ENCODE measurements at places on chromosomes 12 and 14.

GRCh38 chr12:93300611-93301021 is 77.1 kb upstream of the NUDT4 start:
- DNase-seq, result no peak

DNA sequence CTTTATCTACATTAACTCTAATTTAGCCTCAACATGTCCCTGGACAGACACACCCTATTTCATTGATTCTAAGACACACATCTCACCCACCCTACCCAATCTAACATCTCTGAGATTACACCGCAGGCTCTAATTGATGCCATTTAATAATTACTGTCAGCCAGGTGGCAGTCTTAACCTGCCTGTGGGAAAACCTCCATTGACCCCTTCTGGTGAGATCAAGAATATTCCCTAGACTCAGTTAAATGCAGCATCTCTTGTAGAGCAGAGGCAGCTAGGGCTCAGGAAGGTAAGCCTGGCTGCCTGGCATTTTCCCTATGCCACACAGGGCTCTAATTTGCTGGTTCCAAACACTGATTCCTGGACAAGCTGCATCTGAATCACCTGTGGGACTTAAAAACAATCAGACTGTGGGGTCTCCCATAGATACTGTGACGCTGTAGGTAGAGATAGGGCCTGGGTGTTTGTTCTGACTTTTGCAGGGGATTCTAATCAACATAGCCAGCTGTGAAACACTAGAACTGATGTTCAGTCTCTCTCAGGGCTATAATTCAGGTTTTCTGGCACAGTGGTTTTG is 14.3 kb downstream of the MCRS1 start:
- no peak for DNase-seq

DNA sequence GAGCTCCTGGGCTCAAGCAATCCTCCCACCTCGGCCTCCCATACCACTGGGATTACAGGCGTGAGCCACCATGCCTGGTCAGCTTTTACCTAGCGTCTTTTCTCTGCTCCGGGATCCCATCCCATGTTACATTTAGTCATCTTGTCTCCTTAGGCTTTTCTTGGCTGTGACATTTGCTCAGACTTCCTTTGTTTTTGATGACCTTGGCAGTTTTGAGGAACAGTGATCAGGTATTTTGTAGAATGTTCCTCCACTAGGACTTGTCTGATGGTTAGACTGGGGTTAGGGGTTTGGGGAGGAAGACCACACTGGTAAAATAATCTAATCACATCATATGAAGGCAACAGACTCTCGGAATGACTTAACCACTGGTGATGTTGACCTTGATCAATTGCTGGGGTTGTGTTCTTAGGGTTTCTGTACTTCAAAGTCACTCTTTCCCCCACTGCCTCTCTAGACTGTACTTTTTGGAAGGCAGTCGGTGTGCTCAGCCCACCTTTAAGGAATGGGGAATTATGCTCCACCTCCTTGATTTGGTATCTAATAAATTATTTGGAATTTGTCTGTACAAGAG is 48.4 kb downstream of the RIN3 start:
- DNase-seq, result no peak

- no peak for DNase-seq
These were observed 14.9 kb upstream of the MLXIP start for GRCh38 chr12:122063694-122064024.

GRCh38 chr12:116429826-116430360 is 129.3 kb upstream of the MAP1LC3B2 start:
- DNase-seq, result no peak

DNA sequence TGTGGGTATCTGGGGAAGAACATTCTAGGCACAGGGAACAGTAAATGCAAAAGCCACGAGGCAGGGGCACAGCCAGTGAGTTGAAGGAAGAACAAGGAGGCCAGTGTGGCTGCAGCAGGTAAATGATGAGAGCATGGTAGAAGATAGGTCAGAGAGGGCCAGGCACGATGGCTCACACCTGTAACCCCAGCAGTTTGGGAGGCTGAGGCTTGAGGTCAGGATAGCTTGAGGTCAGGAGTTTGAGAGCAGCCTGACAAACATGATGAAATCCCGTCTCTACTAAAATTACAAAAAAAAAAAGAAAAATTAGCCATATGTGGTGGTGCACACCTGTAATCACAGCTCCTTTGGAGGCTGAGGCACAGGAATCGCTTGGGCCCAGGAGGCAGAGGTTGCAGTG is 86.7 kb upstream of the ESRRB start:
- no peak for DNase-seq

- no peak for DNase-seq
These were observed 113.4 kb upstream of the CPM start for GRCh38 chr12:69046363-69046762.

DNA sequence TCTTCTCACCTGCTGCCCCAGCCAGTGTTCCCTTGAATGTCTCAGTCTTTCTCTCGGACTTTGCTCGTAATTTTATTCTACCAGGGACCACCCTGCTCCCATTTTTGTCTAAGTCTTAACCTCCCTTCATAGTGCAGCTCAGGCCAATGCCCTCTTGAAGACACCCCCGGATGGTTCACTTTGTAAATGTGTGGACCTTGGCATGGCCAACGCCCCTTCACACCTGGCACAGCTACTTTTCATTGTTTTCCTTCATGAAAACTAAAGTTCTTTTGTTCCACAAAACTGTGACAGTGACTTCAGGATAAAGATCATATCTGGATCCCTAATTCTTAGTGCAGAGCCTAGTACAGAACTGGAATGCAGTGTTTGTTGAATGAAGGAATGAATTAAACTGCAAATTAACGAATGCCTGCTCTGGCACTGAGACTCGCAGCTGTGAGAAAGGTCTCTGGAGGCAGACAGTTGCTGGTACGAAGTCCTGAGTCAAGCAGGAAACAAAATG is 3.5 kb upstream of the RNASE4 start:
- no peak for DNase-seq

GRCh38 chr12:91482231-91482630 is 299.6 kb upstream of the DCN start:
- DNase-seq, result no peak
